Globus pallidus (tissue), 1 donor: ENCODE measurements at places on chromosomes 5 and 9.

DNA sequence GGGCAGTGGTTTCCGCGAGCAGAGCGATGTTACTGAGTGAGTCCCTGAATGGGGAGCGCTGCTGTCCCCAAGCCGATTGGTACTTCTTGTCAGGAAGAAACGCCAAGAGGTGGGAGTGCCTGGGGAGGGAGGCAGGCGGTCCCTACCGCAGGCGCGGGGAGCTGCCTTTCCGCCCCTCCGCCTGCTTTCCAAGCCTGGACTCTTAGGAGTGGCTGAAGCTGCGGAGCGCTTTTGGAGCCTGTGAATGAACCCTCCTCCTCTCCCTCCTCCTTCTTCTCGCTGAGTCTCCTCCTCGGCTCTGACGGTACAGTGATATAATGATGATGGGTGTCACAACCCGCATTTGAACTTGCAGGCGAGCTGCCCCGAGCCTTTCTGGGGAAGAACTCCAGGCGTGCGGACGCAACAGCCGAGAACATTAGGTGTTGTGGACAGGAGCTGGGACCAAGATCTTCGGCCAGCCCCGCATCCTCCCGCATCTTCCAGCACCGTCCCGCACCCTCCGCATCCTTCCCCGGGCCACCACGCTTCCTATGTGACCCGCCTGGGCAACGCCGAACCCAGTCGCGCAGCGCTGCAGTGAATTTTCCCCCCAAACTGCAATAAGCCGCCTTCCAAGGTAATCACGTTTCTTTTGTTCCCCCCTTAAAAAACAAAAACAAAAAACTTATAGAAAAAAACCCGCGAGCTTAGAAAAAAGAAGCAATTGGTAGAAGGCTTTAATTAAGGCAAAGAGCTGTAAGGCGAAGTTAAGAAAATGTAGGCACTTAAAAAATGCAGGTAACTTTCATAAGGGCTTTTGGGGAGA, at the start of gene VCAN:
Gene VCAN, plus strand, starts transcription at position 340 of the 808 bp plus-strand sequence. CDS start 11,775 bp downstream, outside the sequence.
- DNase-seq = peak; percentile 60

GRCh38 chr5:67263656-67264408, 67.2 kb upstream of the CD180 start:
- DNase-seq = no peak

DNA sequence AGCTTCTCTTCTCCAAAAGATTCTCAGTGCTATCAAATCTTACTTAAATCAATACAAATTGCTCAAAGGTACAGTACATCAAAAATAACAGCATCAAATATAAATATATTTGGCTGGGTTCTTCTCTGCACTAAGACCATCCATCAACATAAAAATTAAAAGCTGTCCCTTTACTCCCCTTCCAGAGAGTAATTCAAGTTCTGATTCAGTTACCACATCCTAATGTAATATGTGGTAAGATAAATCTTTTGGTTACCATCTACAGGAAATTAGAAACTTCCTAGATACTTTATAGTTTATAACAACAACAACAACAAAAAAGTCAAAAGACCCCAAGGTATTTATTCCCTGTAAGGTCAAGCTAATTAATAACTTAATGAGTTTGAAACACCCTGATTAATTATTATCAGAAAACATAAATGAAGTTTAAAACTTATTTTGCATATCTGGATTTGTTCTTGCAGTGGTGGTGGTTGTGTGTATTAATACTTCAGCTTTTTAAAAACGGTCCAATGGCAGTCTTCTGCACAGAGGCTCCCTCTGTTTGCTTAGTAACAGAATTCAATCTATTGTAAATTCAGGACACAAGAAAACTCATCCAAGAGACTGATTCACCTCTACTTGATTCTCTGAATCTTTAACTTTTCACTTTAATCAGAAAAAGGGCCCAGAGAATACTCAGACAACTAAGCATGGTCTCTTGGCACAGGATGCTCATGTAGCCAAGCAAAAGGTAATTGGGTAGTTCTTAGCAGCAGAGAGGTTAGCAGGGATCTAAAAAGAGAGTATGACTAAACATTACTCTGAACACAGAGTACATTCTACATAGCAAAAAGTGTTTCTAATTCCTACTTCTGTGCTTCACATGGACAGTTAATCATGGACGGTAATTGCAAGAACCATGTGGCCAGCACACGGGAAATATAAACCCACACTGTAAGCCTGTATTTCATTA, 20.1 kb downstream of the DIAPH1 start:
- no peak for DNase-seq

DNA sequence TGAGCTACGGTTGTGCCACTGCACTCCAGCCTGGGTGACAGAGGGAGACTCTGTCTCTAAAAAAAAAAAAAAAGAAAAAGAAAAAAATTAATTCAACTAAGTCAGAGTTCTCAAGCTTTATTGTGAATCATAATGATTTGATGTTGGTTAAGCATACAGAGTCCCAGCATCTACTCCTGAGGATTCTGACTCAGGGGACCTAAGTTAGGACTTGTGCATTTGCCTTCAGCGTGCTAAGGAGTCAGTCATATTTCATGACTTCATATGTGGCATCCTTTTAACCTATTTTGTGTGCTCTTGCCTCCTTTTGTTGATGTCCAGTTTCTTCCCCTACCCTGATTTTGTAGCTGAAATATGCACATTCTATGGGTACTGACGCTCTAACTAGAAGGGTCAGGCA, 2.9 kb downstream of the MYOZ3 start:
- DNase-seq = no peak

GRCh38 chr9:100473276-100474081, 530 bp downstream of the TMEFF1 start:
- peak; percentile 41 for DNase-seq

GRCh38 chr9:130128251-130128650, 44.0 kb upstream of the NCS1 start:
- no peak for DNase-seq

GRCh38 chr9:13807118-13807517, 506.8 kb downstream of the NFIB start:
- no peak for DNase-seq

- DNase-seq = no peak
These were observed 250.3 kb downstream of the ZSWIM6 start for GRCh38 chr5:61582205-61582820.

- no peak for DNase-seq
These were observed 686.4 kb downstream of the TLE1 start for GRCh38 chr9:81002906-81003305.

GRCh38 chr5:68464424-68464823, 248.9 kb downstream of the PIK3R1 start:
- DNase-seq = no peak

DNA sequence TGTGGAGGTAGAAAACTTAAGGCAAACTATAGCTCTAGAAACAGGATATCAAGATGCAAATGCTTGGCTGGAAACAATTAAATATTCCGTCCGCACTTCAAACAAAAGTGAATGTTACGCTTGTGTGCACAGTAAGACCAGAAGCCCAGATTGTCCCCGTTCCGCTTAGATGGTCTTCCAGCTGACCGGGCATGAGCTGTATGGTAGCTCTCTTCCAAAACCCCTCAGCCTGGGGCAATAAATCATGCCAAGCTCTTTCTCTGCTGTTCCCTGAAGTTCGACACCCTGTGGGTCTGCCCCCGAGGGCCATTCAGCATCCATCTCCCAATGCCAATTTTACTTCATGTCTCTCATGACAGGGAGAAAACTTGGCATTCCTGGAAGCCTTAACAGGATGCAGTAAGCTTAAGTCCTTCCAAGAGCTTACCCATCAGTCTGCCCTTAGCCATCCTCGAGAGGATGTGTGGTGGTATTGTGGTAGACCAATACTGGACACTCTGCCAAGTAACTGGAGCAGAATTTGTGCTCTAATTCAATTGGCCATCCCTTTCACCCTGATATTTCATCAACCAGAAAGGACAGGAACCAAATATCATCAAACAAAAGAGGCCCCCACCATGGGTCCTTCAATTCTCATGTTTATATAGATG, 70.7 kb upstream of the RANBP6 start:
- no peak for DNase-seq

GRCh38 chr5:65800775-65801174, 78.8 kb downstream of the NLN start:
- no peak for DNase-seq

GRCh38 chr5:176533894-176534611, 3.1 kb downstream of the RNF44 start:
- no peak for DNase-seq

DNA sequence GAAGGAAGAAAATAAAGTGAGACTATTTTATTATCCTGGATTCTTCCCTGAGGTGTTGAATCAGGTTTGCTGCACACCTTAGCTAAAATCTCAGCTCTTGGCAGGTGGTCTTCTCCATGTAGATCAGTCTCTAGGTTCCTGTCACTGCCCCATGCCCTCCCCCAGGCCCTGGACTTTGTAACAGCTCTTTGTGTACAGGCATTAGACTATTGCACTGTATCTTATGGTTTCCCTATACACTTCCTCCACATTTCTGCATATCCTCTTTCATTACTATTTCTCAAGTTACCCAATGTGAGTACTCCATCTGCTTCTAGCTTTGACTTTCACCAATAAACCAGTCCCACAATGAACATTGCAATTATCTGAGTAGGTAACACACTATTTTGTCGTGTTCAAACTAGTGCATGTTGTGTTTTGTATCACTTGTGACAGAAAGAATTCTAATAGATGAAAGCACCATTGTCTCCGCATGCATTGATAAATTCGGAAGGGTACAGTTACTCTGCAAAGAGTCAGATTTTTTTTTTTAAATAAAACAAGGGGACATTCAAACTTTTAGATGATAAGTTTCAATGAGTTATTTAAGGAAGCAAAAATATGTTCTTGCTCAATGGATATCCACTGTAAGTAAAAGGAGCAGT, 1348.7 kb upstream of the C9orf72 start:
- no peak for DNase-seq

DNA sequence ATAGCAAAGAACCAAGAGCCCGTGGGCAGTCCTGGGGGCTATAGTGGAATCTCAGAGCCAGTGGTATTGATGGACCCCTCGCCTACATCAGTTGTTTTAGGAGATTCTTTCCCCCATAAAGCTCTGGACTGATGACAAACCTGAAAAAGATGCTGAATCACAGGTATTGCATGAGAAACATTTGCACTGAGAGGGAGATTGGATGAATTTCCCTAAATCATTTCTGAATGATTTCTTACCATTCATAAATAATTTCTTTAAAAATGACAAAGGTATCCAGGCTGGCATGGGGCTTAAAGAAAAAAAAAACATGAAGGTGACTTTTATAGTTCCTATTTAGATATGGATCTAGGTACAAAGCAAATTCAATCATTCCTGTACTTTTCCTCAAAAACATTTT, 54.0 kb upstream of the SLIT3 start:
- DNase-seq = no peak

- DNase-seq = no peak
These were observed 57.6 kb downstream of the KIF24 start for GRCh38 chr9:34271265-34272006.
